ENCODE measurements at places on chromosomes 6 and 20.

DNA sequence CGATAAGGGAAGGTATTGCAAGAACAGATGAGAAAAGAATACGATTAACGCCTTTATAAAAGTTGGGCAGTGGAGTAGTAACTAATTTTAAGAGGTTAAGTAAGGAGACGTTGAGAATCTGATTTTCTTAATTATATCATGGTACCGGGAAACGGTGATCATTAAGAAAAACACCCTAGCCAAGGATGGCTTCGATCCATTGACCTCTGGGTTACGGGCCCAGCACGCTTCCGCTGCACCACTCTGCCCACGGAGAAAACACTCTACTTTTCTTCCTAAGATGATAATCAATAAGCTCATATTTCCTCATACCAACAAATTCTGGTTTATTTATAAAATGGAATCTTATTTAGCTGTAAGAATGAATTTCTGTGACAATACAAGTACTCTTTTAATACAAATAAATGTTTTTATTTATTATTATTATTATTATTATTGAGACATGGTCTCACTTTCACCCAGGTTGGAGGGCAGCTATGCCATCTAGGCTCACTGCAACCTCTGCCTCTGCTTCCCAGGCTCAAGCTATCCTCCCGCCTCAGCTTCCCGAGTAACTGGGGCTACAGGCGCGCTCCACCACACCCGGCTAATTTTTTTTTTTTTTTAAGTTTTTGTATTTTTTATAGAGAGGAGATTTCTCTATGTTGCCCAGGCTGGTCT, 8.3 kb downstream of the POM121L2 start:
- DNase-seq = no peak

DNA sequence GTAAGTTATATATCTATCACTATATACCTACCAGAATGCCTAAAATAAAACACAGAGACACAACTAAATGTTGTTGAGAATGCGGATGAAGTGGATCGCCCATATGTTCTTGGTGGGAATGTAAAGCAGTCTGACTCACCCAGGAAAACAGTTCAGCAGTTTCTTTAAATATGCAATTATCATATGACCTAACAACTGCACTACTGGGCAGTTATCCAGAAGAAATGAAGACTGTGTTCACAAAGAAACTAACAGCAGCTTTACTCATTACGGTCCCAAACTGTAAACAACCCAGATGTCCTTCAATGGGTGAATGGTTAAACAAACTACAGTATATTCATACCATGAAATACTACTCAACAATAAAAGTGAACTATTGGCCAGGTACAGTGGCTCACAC, 14.3 kb upstream of the ZC3H12D start:
- DNase-seq = no peak

DNA sequence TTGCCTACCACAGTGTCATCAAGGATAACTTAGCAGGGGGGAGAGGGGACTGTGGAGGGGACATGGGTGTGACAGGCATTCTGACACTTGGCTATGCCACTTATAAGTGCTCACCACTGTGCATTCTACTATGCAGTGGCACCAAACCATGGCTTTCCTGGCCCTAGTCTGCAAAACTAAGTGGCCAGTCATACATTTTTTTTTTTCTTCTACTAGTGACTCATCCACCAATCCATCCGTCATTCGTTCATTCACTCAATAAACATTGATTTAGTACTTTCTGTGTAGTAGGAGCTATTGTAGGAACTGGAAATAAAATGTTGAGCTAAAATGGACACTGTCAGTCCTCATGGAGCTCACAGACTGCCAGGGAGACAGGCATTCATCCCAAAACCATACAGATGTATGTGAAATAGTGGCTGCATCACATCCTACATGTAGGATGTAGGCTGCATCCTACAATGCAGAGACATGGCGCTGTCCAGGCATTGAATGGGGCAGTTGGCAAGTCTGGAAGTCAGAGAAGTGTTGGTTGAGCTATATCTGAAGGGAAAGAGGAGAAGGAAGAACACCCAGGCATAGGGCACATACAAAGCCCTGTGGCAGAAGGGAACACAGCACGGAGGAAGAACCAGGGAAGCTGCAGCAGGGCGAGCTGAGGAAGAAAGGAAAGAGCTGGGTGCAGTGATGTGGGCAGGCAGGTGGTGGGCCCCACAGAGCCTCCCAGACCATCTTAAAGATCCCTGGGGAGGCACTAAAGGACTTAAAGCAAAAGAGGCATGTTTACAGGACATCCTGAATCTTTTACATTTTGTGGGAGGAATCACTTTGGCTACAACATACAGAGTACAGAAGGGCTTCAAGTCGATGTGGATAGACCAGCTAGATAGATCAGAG, 224.4 kb downstream of the UST start:
- no peak for DNase-seq

- no peak for DNase-seq
These were observed 46.2 kb downstream of the SLC22A1 start for GRCh38 chr6:160167604-160168399.

- DNase-seq = no peak
These were observed 6.7 kb downstream of the ATG5 start for GRCh38 chr6:106318851-106319250.

- no peak for DNase-seq
These were observed 118.9 kb downstream of the MACROD2 start for GRCh38 chr20:14114065-14114704.

DNA sequence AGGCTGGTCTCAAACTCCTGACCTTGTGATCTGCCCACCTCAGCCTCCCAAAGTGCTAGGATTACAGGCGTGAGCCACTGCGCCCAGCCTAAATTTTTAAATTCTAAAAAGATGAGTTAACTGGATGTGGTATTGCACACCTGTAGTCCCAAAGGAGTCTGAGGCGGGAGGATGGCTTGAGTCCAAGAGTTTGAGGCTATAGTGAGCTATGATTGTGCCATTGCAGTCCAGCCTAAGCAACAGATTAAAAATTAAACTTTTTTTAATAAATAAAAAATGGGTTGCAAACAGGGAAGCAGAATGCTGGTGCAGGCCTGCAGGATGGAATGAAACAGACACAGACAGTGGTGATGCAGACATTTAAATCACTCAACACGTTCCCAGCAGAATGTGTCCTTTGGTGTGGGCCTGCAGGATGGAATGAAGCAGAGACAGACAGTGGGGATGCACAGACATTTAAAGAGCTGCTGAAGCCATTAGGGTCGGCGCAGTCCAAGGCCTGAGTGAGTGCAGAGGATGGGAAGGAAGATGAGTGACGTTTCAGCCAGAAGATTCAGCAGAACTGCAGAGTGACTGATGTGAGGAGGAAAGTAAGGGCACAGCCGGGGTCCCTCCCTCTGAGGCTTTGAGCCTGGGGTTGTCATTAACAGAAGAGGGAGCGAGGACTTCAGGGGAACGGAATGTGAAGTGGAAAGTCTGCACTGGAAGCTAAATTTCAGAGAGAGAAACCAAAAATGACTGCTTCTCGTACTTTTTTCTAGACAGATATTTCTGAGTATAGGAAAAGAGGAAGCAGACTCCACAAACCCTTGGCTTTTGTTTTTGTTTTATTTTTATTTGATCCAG, 117.5 kb downstream of the RIN2 start:
- DNase-seq = no peak

GRCh38 chr20:8331740-8332412, 199.8 kb downstream of the PLCB1 start:
- DNase-seq = no peak

DNA sequence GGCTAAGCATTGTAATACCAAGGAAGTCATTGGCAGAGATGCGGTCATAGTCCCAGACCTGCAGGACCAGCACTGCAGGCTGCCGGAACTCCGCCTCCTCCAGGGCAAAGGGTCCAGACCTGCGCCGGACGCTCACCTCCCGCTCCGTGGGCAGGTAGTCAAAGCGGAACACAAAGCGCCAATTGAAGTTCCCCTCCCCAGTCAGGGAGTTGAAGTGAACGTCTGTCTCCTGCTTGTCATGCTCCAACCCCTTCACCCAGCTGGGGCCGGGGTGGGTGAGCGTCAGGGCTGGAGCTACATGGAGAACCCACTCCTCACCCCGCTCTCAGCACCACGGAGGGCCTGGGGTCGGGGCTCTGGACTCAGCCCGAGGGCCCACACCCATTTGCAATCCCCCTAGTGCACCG, 18.2 kb downstream of the ERGIC3 start:
- no peak for DNase-seq

DNA sequence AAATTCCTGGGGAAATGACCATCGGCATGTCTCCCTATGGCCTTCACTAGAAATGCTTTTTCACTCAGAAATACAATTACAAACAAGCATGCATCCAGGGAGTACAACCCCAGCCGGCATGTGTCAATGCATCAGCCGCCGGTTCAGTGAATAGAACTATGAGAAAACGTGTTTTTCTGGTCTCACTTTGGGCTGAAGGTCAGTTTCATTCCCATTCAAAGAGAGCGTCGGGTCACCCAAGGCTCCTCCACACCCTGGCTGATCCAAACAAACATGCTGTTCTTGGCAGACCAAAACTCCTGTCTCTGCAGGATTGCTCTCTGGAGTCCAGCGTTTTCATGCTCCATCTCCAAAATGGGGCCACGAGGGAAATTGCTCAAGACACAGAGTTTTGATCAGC, 35.5 kb upstream of the NXT1 start:
- DNase-seq = no peak

GRCh38 chr20:59837623-59838394, 95.6 kb downstream of the SYCP2 start:
- DNase-seq = no peak

GRCh38 chr6:14972379-14973067, 273.3 kb upstream of the JARID2 start:
- no peak for DNase-seq

DNA sequence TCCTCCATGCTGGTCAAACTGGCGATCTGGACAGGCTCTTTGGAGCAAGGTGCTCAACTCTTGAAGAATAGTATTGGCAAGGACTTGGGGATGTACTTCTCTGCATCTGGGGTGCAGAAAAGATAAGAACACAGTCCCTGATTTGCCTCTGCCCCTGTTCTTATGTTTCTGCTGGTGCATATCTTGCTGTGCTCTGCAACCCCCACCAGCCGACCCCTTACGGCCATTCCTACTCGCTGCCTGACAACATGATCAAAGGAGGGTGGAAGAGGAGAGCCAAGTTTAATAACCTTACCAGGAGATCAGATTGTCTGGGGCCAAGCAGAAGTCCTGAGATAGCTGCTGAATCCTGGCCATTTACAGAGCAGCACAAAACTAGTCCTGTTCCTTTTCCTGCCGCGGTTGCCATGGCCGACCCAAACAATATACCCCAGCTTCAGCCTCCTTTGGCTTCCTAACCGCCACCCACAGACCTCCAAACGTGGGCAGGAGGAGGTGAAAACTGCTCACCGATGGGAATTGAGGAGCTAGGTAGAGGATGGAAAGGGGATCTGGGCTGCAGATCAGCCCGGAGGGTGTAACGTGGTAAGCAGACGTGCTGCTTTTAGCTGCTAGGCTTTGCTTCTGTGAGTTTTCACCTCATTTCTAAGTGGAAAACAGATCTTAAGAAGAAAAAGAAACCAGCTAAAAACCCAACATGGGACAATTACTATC, 60.9 kb downstream of the ATXN1 start:
- peak; percentile 60 for DNase-seq

GRCh38 chr6:167397712-167398111, 72.8 kb downstream of the TTLL2 start:
- DNase-seq = no peak

DNA sequence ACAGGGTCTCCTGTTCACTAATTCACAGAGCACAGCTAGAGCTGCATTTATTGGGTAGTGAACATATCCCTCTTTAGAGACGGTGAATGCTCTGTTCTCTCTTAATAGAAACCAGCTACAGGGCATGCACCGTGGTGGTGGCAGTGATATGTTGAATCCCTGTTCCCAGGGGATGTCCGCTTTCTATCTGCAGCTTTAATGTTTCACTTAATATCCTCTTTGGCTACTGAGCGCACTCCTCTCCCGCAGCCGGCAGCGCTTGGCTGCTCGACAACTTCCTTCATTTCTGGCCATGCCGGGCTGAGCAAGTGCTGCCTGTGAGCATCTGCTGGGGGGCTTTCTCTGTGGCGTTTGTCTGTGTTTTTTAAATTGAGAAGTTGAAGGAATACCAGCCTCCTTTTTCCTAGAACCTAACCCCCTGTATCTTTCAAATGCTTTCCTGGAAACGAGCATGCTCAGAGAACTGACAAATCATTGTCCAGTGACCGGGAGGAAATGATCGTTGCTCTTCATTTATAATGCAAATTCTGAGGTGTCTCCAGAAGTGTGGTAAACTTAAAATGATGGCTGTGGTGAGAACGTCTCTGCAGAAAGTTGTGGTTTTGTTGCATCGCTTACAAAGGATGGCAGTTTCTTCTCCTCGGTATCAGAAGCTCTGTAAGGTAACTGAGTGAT, 297.9 kb downstream of the UTRN start:
- DNase-seq = peak; percentile 66

GRCh38 chr20:25273046-25273445, 25.2 kb downstream of the PYGB start:
- no peak for DNase-seq

- no peak for DNase-seq
These were observed 3.3 kb downstream of the CEBPB start for GRCh38 chr20:50193836-50194421.

- DNase-seq = peak; percentile 43
These were observed 8.4 kb upstream of the ABHD12 start for GRCh38 chr20:25399037-25399430.

Data from CD4-positive, alpha-beta memory T cell (primary cell).